Activated T-cell treated with anti-CD3 and anti-CD28 coated beads for 48 hours (primary cell): ENCODE measurements at places on chromosomes 16 and 17.

DNA sequence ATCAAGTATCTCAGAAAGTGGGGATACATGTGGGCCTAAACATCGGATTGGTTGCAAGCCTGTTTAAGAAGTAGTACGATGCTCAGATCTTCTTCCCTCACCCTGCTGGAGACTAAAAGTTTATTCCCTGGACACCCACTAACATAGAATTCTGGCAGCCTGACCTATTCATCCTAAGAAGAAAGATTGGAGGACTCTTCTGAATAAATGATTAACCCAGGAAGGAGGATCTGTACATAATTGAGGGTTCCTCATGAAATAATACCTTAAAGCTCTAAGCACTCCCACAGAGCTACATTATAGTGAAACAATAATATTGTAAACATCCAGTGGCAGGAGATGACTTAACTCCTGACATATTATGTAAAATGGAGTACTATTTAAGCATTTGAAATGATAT is 111.7 kb downstream of the NLK start:
- DNase-seq = no peak

- no peak for DNase-seq
These were observed 3.5 kb upstream of the LASP1NB start for GRCh38 chr17:38921756-38922411.

- DNase-seq = no peak
These were observed 327.0 kb downstream of the XYLT1 start for GRCh38 chr16:17143546-17144419.

- no peak for DNase-seq
These were observed 103.4 kb upstream of the NUDT7 start for GRCh38 chr16:77618951-77619350.

DNA sequence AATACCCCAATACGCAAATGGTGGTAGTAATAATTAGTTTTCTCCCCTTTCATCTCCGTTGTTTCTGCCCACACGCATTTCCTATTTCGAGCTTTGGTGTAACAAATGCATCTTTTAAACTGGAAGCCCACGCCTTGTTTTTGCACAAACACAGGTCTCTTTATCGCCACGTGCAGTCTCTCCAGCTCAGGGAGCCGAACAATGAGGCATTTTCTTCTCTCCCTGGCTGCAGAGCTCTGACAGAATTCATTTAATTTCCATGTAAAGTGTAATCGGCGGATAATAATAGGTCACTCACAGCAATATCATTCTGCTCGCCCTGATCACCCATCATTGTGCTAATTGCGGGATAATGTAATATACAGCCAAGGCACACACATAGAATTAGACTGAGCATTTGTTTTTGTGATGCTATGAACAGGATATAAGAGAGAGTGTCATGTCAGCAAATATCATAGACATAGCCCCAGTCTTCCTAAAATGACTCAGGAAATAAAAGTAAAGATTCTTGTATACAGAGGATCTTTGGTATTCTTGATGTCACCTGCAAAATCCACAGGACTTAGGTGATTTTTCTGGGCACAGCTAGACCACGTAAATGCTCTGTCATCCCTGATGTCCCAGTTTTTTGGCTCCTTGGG is 452.6 kb upstream of the CDH11 start:
- DNase-seq = no peak

- peak; percentile 88 for DNase-seq
These were observed 1.2 kb upstream of the SPAG9 start for GRCh38 chr17:51121620-51122472.

GRCh38 chr16:89146211-89147005 is 25.1 kb upstream of the CDH15 start:
- DNase-seq = no peak

GRCh38 chr17:75548813-75549212 is 23.3 kb downstream of the LLGL2 start:
- no peak for DNase-seq

DNA sequence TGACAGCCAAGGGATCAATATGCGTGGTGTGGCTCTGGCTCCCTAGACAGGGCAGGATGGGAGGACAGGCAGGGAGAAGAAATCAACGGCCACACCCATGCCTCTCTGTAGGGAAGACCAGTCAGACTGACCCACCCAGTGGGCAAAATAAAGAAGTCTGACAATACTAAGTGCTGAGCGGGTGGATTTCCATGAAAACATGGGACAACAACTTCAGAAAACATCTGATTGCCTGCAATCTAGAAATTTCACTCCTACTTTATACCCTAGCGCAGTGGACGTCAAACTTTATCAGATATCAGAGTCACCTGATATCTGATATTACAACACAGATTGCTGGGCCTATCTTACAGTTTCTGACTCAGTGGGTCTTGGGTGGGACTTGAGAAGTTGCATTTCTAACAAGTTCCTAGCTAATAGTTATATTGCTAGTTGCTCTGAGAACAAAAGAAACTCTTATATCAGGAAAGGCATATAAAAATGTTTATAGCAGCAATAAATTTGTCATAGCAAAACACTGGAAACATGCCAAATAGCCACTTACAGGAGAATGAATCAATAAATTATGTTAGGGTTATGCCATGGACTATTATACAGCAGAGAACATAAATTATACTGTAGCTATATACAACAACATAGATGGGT is 38.4 kb downstream of the C17orf67 start:
- DNase-seq = no peak

- DNase-seq = no peak
These were observed 14.2 kb upstream of the EFCAB3 start for GRCh38 chr17:62366191-62366590.

- DNase-seq = no peak
These were observed 83.8 kb downstream of the VPS53 start for GRCh38 chr17:630801-631200.

DNA sequence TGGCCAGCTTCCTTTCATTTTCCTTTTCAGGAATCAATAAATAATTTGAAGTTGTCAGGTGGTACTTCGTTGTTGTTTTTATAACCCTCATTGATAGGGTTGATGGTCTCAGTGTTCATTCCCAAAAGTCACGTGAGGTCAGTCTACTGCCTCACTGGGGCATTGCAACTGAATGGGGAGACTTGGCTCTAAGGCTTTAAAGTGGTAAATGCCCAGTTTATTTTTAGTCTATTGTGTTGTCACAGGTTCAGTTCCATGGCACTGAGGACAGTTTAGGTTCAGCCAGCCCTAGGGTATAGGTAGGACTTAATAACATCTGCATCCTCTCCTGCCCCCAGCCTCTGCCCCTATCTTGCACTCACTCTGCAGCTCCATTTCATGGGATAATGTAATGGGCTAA is 33.5 kb upstream of the NGFR start:
- DNase-seq = no peak

GRCh38 chr16:20704281-20704680 is 6.8 kb upstream of the ACSM1 start:
- DNase-seq = no peak

GRCh38 chr17:804541-805435 is 22.6 kb downstream of the MRM3 start:
- DNase-seq = no peak

DNA sequence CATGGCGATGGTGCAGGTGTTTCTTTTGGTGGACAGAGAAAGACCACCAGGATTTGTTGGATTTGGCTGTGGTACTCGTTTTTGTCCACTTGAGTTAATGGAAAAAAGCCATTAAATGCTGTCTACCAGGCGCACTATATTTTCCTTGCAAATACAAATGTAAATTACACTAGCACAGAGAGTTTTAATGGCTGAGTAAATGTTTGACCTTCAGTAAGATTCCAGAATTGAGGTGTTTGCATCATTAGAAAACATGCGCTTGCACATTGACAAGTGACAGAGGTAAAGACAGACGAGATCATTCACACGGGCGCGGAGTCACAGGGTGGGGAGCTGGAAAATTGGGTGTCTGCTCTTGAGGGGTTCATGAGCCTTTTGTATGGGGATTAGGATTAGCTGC is 53.5 kb upstream of the AKTIP start:
- no peak for DNase-seq

DNA sequence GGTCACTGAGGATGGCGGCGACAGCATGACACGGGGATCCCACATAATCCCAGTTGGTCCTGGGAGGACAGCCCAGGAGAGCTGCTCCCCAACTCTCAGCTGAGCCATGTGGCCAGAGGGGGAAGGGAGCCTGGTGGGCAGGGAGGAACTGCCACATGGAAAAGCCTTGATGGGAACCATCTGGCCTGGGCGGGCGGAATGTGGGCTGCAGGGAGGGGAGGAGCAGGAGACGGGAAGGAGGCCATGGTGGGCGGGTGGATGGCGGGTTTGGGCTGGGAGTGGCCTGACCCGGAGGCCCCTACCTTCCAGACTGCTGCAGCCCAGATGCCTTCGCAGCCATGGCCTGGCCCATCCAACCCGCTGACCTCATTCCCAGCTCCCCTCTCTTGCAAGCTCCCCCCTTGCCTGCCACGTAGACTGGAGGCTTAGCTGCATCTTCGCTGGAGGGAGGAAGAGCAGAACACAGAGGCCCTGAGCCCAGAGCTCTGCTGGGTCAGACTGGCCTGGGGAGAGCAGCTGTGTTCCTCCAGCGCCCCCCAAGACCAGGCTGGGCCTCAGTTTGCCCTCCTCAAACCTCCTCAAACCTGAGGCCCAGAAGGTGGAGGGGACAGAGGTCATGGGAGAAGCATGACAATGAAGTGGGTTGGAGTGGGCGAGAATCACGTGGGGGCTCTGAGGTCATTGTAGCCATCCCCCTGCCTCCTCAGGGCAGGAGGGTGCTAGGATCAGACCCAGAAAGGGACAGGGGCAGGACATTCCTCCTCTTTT is 8.2 kb upstream of the COL1A1 start:
- DNase-seq = no peak

DNA sequence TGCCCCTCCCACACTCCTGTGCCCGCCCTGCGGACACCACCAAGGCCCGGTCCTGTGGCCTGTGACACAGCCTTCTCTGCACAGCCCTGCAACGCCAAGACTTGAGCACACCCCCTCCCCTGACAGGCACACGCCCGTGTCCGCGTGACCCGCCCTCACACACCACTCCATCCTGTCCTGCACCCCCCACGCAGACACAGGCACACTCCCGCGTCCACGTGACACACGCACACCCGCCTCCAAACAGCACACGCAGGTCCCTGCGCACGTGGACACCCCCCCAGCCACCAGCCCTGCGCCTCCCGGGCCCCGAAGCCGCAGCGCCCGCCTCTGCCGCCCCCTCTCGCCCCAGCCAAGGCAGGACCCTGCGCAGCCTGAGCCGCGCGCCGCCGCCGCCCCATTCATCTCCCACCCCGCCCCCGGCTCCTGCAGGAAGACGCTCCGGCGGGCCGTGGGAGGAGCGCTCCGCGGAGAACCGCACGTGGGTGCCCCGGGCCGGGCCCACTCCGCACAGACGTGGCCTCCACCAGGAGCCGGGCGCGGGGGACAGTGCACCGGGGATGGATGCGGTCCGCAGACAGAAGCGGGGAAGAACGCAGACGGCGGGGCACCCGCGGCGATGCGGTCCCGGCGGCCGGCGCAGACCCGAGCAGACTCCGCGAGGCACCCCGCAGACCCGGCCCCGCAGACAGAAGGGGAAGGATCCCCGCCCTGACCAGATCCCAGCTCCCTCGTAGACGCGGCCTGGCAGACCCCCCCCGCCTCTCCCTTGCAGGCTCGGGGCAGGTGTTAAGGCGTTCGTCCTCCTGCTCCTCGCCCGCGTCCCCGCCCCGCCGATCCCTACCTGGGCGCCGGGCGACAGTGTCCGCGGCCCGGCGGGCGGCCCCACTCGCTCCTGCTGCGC is 506 bp downstream of the CAMKK1 start:
- DNase-seq = peak; percentile 55
